ENCODE measurements at places on chromosomes 16 and 17.

GRCh38 chr16:75061669-75062068, 54.9 kb downstream of the LDHD start:
- DNase-seq: no peak

DNA sequence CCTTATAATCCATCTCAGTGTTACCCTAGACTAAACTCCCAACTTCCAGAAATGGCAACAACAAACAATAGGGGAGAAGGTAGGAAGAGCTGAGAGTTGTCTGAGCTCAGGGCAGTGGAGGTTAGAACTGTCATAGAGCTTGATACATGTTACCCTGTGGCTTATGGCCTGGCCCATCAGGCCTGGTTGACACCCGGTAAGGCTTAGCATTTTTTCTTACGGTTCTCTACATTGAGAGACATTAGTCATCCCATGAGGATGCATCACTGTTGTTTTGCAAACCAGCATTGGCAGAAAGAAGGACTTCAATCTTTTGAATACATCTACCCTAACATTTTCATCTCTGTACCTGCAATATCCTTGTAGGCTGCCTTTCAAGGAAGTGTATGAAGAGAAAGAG, 226.6 kb downstream of the PHKB start:
- DNase-seq: no peak

GRCh38 chr17:79410681-79411080, 200.2 kb downstream of the RBFOX3 start:
- DNase-seq: no peak

GRCh38 chr17:67132366-67132765, 88.0 kb downstream of the CACNG1 start:
- no peak for DNase-seq

DNA sequence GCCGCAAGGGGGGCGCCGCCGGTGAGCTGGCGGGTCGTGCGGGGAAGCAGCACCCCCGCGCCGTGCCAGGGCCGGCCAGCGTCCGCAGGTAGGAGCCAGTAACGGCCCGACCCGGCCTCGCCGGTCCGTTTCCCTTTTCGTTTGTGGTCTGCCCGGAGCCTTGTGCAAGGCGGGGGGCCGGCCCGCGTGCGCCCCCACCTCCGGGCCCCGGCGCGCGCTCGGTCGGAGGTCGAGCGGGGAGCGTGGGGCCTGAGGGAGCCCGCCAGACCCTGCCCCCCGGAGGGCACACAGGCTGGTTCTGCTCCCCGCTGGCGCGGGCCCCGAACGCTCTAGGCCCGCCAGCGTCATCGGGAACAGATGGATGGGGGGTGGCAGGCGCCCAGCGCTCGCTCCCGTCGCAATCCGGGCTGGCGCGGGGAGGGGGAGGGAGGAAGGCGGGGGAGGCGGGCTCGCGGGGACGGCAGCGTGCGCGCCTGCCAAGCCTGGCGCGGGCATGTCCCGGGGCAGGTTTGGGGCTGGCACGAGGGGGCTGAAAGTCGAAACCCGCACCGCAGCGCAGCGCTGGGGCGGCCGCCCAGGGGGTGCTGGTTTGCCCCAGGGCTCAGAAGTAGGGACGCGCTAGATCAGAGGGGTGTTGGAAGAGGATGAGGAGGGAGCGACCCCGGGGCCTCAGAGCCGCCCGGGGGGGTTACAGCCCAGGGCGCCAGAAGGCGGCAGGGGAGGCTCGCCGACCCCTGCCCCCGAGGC, 1.5 kb upstream of the GSE1 start:
- peak; percentile 82 for DNase-seq

DNA sequence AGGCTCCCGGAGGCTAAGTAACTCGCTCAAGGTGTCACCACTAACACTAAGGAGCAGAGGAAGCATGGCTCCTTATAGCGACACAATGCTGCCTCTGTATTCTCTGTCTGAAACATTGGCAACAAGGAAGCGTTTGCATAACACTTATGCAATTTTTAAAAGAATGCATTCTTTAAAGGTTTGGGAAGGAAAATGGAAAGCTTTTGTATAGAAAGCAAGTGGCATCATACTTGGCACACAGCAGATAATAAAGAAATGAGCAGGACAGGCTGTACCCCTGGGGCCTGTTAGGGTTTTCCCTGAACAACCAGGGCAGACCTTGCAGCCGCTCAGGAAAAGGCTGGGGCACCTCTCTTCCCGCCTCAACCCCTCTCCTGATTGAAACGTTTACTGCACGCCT, 36.9 kb downstream of the PPL start:
- DNase-seq: no peak

DNA sequence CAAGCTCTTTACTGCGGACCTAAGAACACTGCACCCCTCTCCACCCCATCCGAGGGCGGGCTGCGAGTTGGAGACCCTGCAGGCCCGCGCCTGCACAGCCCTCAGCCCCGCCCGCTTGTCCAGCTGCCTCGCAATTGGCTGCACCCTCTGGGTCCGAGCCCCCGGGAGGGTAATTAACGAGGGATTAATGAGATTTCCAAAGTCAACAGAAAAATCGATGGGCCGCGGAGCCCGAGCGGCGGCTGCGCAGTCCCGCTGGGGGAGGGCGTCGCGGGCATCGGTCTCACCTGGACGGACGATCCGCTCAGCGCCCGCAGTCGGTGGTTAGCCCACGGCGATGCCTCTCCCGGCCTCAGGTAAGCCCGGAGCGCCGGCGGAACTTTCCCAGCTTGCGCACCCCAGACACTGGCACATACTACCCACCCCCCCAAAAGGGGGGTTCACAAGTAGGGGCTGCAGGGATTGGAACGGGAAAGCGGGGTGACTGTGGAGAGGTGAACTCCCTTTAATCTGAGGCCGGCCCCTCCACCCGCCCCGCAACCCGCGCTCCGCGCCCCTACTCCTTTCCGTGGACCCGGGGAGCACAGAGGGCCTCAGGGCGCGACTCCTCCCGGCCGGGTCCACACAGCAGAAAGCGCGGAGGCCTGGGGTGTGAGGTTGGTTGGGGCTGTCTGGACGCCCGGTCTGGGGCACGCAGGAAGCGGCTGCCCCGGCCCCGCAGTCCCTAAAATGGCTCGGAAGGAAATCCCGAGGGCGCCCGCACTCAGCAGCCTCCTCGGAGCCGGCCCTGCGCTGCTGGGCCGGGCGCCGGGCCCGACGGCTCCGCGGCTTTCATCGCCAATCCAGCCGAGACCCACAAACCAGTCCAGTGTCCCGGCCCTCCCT, at the start of gene OTOP3:
TSS of gene OTOP3 (plus strand) at position 314 of the 885 bp plus-strand sequence. CDS start at position 338, 24 bp downstream.
- DNase-seq: no peak

GRCh38 chr17:1736348-1737281, 6.1 kb upstream of the SERPINF2 start:
- peak; percentile 28 for DNase-seq
